ENCODE measurements at places on chromosomes 1 and 21.
A peak's percentile ranks its signal among the peaks of the same experiment; 100 is the strongest.

- DNase-seq: no peak
These were observed 72.2 kb downstream of the CD46 start for GRCh38 chr1:207823880-207824566.

- no peak for DNase-seq
These were observed 186.4 kb upstream of the ZNHIT6 start for GRCh38 chr1:85894651-85895050.

- peak; percentile 90 for DNase-seq
These were observed 2.2 kb downstream of the ATP1A2 start for GRCh38 chr1:160117709-160118183.

DNA sequence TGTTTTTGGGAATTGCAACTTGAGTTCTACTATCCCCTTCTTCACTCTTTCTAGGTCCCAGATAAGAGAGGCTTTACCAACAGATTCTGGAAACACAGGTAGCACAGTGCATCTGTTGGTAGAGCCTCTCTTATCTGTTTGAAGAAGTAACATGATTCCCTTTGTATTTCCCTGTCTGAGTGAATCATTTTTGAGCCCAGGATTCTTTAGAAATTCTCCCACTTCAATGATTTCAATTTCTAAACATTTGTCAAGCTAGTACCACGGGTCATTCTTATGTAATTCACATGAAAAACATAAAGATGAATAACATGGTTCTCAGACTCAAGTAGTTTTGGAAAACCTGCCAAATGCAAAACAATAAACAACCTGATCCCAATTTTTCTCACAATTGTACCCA is 72.0 kb upstream of the DUSP10 start:
- no peak for DNase-seq

- no peak for DNase-seq
These were observed 37.4 kb downstream of the XCL1 start for GRCh38 chr1:168613691-168614231.

DNA sequence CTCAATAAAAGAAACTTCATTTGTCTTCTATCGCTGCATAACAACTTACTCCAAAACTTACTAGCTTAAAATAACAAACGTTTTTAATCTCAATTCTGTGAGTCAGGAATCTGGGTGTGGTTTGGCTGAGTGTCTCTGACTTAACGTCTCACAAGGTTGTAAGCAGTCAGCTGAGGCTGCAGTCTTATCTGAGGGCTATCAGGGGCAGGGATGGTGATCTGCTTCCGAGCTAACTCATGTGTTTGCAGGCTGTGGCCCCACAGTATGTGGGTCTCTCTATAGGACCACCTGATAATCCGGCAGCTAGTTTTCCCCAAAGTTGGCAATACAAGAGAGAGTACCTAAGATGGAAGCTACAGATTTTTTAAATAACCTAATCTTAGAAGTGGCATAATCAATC is 234.2 kb upstream of the FGGY start:
- no peak for DNase-seq

DNA sequence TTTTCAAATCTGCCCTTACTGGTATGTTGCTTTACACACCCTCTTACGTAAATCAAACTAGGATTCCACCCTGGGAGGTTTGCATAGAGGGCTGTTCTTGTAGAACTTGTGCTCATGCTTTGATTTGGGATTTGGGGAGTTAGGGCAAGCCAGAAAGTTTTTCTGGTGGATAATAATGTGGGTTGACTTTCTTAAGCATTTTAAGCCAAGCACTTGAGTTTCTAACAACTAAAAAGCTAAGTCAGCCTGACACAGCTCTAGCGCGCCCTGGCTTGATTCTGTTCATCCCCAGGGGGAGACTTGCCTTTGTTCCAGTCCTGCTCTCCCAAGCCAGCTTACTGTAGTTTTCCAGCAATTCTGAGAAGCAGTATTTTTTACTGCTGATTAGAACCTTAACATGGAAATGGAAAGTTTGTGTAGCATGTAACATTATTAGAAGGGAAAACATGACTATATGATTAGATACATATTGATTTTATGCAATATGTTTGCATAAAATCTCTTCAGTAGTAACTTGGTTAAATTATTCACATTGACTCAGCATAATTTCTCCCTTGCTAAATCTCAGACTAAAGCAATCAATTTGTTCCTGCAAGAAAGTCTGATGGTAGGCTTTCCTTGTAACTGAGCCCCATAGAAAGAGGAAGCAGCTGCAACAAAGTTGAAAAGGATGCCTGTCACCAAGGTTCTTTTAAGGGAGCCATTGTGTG is 11.0 kb upstream of the PGD start:
- DNase-seq: peak; percentile 5

DNA sequence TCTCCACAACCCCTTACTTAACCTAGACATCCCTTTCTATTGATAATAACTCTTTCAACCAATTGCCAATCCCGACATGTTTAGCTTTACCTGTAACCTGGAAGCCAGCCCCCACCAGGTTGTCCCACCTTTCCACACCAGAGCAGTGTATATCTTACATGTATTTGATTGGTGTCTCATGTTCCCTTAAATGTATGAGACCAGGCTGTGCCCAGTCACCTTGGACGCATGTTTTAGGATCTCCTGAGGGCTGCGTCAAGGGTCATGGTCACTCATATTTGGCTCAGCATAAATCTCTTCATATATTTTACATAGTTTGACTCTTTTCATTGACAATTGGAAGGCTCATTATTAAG is 5.3 kb upstream of the SLC19A1 start:
- no peak for DNase-seq

DNA sequence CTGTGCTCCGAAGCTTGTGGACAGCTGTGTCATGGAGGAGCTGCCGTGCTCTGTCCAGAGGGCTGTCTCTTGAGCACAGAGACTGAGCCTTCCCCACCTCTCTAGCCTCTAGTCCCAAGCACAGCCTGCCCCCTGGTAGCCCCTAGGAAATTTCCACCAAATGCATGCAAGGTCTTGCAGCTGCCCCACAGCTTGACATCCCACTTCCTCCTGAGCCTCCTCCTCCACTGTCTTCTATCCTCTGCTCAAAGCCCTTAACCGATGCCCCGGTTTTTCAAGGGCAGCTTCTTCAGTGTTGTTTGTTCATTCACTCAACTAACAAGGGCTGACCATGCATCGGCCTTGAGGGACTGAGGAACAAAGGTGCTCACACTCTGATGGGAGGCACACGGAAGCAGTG is 20.6 kb upstream of the PROK1 start:
- no peak for DNase-seq

DNA sequence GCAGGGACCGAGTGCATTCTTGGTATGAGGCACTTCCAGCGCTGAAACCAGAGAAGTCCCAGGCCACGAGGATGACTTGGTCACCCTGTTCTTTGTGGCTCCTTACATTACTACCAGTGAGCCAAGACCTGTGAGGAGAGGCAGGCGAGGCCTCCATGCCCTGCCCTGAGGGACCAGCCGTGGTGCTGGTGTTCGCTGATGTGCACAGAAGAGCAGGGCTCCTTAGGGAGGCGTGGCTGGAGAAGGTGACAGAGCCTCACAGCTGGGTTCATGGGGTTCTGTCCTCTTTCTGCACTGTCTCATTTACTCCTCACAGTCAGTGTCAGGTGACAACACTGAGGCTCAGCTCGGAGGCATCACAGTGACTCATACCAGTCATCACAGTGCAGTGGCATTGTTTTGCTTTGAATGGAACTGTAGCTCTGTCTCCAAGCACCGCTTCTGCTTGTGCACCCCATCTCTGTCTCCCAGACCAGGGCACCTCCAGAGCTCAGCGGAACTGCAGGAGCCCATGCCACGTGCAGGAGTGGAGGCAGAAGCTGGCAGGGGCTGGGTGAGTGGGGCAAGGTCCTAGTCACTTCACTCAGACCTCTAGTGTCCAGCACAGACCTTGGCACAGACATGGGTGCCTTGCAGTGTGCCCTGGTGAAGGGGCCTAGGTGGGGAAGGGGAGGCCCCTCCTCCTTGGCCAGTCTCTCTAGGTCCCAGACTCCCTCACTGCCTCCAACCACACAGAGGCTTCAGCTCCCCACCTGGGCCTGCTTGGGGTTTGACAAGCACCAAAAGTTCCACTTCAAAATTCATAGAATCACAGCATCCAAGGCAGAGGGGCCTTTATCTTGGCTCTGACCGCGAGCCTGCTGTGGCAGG is 310.9 kb downstream of the MATN1 start:
- DNase-seq: no peak

DNA sequence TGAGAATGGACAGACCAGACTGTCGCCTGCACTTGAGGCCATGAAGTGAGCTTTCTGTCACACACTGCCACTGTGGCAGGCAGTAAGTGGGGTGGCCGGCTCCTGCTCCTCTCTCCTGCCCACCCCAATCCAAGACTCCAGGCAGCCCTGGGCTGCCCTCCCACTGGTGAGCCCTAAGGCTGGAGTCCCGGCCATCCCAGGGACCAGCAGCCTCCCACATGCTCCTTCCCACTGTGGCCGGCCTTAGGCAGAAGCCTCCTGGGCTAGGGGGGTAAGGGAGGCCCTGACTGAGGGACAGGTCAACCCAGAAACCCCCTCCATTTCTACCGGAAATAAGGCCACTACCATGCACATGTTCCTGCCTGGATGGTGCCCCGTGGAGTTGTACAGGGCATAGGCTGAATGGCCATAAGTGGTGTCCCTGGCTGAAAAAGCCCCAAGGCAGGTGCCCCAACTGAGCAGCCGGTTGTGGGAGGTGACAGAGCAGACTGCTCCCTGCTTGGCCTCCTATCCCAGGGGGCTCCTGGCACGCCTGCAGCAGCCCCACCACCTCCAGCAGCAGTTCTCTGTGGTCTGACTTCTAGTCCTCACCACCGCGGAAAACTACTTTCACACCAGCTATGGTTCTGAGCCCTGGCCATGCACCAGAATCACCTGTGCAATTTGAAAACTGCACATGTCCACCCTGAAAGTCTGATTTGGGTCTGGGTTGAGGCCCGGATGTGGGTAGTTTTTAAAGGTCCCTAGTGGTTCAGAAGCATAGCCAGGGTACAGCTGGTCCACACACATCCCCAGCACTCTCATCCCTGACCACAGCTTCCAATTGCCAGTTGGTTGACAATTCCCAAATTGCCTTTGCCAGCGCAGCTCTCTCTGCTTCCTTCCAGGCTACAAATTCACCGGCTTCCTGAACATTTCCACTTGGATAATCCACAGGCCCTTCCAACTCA is 1.6 kb upstream of the ARTN start:
- no peak for DNase-seq

- DNase-seq: no peak
These were observed 51.3 kb upstream of the LYST start for GRCh38 chr1:235918032-235918431.

DNA sequence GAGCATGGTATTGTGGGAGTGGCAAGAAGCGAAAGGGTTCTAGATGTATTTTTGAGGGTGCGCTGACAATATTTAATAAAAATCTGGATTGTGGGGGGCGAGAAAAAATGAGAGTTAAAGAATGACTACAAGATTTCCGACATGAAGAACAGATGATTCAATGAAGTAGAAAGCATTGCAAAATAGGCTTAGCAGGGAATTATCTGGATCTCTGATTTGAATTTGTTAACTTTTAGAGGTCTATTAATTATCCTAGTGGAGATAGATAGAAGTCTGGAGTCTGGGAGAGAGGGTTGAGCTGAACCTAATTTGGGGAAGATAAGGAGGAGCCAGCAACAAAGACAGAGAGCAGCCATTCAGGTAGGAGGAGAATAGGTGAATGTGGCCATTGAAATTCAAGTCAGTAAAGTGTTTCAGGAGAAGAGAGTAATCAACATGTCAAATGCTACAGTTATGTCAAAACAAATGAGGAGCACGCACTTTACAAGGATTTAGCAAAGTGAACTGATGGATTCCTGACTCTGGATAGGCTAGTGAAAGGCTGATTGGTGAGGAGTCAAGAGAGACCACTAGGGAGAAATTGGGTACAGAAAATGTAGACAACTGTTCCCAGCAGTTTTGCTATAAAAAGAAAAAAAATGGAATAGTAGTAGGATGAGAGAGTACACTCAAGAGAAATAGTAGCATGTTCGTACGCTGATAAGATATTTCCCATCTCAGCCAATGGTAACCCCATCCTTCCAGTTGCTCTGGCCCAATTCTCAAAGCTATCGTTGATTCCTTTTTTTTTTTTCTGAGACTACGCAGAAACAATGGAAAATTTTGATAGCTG is 393.2 kb upstream of the CXADR start:
- DNase-seq: no peak

- no peak for DNase-seq
These were observed 19.8 kb downstream of the NCF2 start for GRCh38 chr1:183570451-183570850.

DNA sequence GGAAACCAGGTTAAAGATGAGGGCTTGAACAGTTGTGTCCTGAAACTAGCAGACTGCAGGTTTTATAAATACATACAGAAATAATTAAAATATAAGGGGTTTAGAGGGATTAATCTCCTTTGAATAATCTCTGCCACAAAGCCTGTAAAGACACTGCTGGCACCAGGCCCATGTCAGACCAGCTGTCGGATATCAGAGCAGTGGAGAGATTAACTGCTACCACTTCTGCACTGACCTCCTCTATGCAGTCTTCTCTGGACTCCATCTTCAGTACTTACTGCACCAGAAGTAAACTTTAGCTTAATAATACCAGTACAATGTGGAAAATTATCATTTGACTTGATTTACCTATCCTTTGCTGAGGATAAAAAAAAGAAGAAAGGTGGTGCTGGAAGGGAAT is 128.6 kb downstream of the LHX4 start:
- no peak for DNase-seq

- DNase-seq: no peak
These were observed 70.3 kb upstream of the TINAGL1 start for GRCh38 chr1:31505911-31506497.

- DNase-seq: no peak
These were observed 26.3 kb downstream of the JAK1 start for GRCh38 chr1:64940025-64940424.

DNA sequence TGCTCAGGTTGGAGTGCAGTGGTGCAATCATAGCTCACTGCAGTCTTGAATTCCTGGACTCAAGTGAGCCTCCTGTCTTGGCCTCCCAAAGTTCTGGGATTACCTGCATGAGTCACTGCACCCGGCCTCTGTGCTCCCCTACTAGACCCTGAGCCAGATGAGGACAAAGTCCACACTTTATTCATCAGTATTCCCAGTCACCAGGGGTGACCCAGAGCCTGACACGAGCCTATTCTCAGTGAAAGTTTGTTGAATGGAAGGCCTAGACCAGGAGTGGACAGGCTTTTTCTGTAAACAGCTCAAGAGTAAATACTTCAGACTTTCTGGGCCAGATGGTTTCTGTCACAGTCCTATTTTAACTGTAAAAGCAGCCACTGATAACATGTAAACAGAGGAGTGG is 68.2 kb downstream of the MAB21L3 start:
- DNase-seq: no peak

- no peak for DNase-seq
These were observed 17.5 kb downstream of the LACTBL1 start for GRCh38 chr1:22955146-22955545.

GRCh38 chr1:29686012-29686930 is 449.9 kb downstream of the PTPRU start:
- DNase-seq: no peak

GRCh38 chr1:179314928-179315327 is 21.3 kb downstream of the SOAT1 start:
- no peak for DNase-seq

DNA sequence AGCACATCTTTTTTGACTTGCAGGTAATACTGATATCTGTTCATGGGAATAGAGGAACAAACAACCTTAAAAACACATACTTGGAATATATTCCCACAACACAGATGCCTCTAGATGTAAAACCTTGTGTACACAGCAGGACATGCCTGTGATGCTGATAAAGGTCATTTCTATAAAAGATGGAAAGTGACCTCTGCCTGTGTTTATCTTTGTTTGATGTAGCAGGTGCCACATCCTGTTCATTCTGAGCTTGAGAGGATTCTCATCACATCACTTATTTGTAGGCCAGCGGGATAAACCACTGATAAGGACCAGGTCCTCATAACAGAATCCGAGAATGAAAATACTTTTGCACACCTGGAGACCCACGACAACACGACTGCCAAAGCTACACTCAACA is 133.7 kb downstream of the SMYD2 start:
- DNase-seq: no peak

Data from C1 segment of cervical spinal cord (tissue), 14 donors.